ENCODE measurements at places on chromosomes 4 and X.

DNA sequence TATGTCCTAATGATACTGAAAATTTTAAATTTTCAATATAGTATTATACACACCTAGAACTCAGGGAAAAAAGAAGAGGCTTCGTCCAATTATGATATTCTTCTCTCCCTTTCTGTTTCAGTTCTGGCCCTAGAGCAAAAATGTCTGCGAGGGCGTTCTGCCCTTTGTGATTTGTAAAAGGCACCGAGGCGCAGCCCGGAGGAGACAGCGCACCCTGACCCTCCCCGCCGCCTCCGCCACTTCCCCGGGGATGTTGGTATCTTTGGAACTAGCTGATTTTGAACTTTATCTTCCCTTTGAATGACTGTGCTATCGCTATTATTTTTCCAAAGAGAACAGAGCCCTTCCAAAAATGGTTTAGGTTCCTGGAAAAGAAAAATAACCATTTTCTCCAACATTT is 173.2 kb upstream of the FAM9B start:
- DNase-seq, result no peak

- no peak for DNase-seq
Measured at GRCh38 chrX:10984213-10984612, 126.9 kb upstream of the HCCS start.

DNA sequence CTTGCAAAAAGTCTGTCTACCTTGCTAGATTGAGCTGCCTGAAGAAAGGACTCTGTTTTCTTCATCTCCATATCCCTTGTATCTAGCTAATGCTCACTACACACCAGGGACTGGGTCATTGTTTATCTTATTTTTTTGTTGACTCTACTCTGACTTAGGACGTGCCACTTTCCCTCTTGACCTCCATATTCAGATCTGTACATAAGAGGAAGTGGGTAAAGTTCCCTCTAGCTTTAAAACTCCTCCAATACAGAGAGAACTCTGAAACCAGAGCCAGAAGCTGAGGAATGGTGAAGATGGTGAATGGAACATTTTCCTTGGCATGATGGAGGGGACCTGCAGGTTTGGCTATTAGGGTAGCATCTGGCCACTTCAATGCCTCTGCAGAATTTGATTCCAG is 2026.1 kb upstream of the TENM3 start:
- DNase-seq, result no peak

DNA sequence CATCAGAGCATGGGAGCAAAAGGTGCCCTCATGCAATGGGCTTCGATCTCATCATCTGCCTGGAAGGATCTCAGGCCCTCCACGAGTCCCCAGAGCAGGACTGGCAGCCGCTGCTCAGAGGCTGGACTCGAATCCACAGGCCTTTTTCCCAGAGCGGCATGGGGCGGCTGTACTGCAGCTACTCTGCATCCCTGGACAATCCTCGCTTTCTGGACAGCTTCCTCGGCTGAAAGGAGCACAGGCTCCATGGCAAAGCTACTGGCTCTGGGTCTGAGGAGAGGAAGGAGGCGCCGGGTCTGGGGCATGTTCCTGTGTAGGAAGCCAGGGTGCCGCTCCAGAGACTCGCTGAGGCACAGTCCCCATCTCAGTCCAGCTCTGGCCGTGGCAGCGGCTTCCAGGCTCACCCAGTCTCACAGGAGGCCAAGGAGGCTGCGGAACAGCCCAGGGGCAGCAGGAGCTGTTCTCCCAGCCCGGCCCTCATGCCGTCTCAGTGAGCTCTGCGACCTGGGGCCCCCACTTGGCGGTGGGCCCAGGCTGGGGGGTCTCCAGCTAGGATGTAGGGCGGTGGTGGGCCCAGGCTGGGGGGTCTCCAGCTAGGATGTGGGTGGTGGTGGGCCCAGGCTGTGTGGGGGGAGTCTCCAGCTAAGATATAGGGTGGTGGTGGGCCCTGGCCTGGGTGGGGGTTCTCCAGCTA is 2.7 kb upstream of the SPON2 start:
- no peak for DNase-seq

- DNase-seq, result no peak
Measured at GRCh38 chrX:8591501-8591900, 126.9 kb downstream of the VCX3B start.

GRCh38 chrX:14027036-14027435 is 2.7 kb downstream of the GEMIN8 start:
- DNase-seq, result no peak

DNA sequence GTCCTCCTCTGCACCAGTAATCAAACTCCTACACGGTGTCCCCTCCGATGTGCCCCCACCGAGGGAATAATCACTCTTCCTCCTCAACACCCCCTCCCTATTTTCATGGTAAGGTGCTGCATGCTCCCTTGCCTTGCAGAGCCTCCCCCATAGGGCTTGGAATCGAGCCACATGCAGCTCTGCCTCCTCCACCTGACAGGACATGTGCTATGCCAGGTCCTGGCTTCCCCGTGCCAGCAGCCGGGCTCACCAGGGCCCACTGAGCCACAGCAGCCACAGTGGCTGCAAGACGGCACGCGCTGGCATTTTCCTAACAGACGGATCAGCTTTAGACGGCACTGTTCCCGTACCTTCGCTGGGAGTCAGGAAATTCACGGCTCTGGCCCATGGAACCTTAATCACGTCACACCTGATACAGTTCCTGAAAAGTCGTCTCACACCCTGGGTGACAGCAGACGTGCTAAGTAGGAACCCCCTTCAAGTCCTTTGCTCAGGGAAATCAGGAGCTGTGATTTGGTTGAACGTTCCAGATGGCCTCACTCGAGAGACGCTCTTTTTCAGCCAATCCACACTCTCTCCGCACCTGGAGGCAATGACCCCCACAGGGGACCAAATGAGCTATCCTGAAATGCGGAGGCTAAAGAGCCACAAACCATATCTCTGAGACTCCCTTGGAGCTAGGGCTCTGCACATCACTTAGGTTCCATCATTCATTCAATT is 63.2 kb downstream of the JAKMIP1 start:
- no peak for DNase-seq

- no peak for DNase-seq
Measured at GRCh38 chrX:19174401-19175025, 52.2 kb upstream of the ADGRG2 start.

DNA sequence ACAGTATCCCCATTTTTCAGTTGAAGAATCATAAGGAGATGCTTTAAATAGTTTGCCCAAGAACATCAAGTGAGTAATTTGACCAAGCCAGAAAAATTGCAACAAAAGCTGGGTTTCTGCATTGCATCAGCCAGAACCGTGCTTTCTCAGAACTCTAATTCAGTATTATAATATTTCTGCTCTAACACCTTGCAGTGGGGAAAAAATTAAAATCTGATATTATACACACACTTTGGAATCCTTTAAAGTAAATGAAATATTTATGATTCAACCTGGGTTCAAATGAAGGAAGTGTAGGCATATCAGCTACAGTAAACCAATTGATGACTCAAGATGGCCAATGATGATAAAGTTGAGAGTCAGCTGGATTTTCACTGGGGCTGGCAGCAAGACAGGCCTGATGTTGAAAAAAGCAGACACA is 387.6 kb upstream of the ZFP42 start:
- DNase-seq, result no peak

DNA sequence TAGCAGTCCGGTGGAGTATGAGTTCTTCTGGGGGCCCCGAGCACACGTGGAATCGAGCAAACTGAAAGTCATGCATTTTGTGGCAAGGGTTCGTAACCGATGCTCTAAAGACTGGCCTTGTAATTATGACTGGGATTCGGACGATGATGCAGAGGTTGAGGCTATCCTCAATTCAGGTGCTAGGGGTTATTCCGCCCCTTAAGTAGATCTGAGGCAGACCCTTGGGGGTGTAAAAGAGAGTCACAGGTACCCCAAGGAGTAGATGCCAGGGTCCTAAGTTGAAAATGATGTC is 852 bp downstream of the MAGEH1 start:
- no peak for DNase-seq

DNA sequence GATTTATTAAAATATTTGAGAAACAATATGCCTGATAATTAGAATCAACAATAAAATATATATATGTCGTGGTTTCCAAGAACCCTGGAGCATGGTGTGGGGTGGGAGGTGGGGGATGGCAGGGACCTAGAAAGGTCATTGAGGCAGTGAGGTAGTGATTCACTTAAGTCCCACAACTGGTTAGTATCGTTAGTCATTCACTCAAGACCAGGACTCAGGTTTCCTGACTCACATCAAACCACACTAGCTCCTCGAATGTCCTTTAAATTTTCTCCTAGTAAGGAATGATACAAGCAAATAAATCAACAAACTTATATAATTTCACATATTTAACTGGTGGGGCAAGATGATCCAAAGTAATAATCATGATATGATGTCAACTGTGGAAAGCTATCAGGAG is 158.8 kb upstream of the AADAT start:
- no peak for DNase-seq

DNA sequence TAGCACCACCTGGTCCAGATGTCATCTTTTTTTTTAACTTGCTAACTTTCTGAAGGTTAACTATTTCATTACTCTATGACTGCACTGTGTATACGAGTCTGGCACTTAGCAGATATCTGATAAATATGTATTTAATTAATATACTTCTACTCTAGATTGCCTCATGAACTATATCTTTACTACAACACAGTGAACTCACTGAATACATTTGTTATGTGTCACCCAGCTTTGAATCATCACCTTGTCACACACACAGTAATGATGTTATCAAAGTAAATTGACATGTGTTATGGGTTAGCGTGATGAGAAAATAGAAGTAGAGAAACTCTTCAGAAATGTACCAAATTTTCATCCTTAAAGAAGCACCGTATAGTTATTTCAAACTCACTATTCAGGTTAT is 419.3 kb upstream of the ADGRL3 start:
- DNase-seq, result no peak

DNA sequence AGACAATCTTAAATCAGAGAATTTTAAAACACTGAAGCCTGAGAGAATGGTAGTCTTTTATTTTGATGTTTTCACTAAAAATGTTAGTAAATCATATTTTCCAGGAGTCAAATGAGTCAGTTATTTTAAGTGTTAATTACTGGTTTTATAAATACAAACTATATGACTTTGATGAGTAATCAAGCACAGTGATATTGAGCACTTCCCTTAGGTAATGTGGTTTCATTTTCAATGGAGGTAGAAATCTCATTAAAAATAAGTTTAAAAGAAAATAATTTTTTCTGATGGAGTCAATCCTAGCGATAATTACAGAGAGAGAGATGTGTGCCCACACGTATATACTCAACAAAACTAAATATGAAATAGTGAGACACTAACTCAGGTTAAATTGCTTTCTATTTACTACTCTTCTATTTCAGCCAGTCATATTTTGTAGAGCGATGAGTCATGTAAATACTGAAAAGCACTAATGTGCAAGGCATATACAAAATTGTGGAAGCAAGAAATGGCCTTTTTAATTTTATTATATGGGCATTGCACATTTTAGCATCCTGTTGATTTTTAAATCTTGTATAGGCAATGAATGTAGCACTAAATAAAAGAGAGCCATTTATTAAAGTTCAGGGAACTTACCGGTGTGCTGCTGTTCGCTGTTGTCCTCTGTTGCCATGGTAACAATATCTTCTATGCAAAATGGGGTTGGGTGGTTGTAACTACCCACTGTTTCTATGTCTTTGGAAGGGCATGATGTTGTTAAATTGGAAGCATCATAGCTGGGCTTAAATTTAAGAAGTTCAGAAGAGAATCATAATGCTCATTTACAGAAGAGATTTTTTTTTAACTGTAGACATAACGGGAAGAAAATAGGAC is 513.7 kb downstream of the TLL1 start:
- no peak for DNase-seq

GRCh38 chrX:150837845-150838244 is 60.6 kb downstream of the CD99L2 start:
- DNase-seq, result no peak

DNA sequence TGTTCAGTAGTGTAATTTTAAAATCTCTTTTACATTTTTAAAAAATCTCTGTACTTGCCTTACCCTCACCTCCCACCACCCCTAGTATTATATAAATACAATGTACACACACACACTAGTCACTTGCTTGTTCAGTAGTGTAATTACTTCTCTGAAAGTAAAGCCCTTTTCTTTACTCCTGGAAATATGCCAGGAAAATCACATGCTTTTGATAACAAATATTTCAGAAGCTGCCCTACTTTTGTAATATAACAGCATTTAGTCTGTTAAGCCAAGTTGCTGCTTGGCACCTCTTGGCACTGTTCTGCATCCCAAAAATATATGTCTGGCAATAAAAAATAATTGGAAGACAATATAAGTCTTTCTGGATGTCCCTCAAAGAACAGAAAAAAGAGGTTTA is 172.8 kb upstream of the APOOL start:
- no peak for DNase-seq

DNA sequence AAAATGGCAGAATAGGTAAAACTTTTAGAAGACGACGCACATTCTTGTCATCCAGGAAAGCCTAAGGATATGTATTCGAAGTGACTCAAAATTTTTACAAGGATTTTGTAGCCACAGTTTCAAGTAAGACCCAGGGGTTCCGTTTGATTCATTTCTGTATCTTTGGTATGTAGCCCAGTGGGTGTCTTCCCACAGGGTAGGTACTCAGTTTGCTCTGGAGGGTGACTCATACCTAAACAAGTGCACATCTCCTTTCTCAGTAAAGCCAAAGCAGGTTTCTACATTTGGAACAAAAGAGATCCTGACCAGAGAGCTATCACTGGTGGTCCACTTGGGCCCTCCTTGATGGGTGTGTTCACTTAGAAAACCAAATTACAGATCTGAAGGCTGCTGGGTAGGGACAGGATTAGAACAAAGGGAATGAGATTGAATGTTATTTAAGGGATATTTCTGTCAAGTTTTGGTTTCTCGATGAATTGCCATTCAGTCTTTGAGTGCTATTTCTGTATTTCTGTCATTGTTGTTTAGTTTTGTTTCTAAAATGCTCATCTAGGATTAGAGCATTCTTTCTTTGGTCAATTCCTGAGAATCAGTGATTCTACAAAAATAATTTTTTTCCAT is 56.1 kb downstream of the PLS3 start:
- DNase-seq, result no peak

DNA sequence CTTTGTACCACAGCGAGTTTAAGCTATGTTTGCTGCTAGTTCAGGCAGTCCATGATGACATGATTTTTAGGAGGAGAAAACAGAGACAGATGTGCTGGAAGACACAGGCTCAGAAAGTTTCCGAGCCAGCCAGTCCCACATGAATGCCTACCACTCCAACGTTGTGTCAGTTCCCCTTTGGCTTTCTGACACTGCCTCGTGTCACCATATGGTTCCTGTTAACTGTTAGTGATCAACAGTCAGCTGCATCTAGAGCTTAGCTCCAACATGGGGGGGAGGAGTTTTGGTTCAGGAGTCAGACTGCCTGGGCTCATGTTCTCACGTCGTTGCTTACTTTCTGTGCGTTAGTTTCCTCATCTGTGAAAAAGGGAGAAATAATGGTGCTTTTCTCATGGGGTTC is 343.7 kb downstream of the MID1IP1 start:
- DNase-seq, result no peak

Data from stimulated activated CD8-positive, alpha-beta memory T cell treated with anti-CD3 and anti-CD28 coated beads, Interleukin-2, amount 100 ng/mL, for 1 hour (primary cell).